ENCODE measurements at places on chromosomes 12 and 14.

- no peak for DNase-seq
These were observed 93.7 kb upstream of the EEA1 start for GRCh38 chr12:93022603-93023340.

- no peak for DNase-seq
These were observed 160.7 kb upstream of the TMTC1 start for GRCh38 chr12:29944269-29945000.

DNA sequence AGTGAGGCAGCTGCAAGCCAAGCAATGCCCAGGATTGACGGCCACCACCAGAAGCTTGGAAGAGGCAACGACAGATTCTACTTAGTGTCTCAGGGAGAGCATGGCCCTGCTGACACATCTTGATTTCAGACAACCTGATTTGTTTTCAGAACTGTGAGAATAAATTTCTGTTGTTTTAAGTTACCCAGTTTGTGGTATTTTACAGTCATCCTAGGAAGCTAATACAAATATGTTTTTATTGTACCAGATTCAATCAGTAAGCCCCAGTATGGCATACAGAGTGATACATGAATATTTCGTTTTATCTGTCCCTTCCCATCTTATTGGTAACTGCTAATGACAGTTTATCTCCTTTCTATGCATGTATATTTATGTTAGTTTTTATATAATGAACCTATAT, 62.3 kb downstream of the SAMD4A start:
- no peak for DNase-seq

DNA sequence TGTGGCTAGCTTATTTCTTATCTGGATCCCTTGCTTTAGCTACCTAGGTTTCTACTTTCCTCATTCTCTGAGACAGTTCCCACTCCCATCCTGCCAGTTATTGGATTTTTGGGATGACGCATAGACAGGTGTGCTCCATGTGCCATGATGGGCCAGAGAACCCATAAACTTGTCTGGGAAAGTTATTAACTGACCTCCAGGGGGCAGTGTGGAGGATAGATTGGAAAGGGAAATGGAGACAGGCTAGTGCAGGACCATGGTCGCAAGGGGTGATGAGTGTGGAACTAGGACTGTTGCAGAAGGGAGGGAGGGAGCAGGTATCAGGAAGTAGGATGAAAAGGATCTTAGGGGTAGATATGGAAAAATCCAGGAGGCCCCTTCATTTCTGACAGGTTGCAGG, 80.3 kb downstream of the ESRRB start:
- DNase-seq, result peak; percentile 51

- no peak for DNase-seq
These were observed 455.5 kb downstream of the RGS6 start for GRCh38 chr14:72387726-72388125.

DNA sequence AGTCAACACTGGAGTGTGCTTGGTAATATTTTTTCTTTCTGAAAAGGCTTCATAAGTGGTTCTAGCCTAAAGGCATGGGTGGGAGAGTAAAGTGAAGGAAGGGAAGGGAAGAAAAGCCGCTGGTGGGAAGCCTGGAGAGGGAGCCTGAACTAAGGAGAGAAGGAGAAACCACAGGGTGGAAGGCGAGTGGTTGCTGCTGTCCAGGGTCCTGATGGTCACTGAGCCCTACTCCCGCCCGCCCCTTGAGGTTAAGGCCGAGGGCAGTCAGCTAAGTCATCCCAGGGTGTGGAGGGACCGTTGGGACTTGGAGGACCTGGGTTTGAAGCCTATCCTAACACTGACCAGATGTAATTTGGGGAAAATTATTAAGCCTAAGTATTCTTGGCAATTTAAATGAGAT, 189.1 kb downstream of the PIWIL1 start:
- DNase-seq, result no peak

DNA sequence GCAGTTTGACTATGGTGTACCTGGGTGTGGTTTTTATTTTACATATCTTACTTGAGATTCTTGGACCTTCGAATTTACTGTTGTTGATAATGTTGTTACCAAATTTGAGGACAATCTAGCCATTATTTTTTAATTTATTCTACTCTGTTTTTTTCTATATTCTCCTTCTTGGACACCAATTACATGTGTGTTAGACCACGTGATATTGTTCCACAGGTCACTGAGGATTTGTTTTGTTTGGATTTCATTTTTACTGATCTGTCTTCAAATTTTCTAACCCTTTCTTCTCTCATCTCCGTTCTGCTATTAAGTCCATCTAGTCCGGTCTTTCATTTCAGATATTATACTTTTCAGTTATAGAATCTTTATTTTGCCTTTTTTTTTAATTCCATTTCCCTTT, 204.9 kb upstream of the BCL2L14 start:
- DNase-seq, result no peak

DNA sequence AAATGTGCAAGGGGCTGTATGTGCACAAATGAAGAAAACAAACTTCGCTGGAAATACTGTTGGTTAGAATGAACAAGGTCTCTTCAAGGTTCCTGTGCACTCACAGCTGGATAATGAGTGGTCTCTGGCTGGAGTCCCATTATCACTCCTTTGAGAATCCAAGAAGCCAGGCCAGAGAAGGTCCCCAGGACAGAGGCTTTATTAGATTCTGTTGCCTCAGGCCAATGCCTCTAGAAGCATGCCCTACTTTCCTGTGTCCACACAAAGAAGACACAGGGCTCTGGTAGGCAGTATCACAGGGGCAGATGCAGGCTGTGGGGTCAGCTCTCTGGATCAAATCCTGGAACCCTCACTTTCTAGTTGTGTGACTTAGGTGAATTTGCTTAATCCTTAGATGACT, 384.7 kb downstream of the GRIN2B start:
- no peak for DNase-seq

- no peak for DNase-seq
These were observed 22.9 kb upstream of the NR1H4 start for GRCh38 chr12:100450735-100451134.

DNA sequence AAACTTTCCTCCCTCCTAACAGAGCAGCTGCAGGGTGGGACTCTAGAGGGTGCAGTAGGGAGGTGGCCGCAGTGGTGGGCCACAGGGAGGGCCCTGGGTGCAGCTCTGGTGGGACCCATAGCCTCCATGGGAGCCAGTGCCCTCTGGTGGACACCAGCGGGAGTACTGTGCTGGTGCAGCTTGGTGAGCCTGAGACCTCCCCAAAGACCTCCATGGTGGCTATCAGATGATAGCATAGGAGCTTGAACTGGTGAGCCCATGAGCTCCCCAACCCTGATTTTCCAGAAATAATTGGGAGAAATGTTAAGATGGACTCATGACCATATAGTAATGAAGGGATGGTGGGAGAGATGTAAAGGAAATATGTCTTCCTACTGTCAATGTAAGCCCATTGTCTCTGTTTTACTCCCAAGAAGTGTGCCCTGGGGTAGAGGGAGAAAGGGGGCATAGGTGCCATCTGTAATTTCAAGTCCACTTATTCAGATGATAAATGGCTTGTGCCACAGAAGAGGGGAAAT, 98.7 kb downstream of the GAS2L3 start:
- DNase-seq, result no peak

GRCh38 chr14:67360470-67361206, 510 bp downstream of the EIF2S1 start:
- DNase-seq, result no peak

DNA sequence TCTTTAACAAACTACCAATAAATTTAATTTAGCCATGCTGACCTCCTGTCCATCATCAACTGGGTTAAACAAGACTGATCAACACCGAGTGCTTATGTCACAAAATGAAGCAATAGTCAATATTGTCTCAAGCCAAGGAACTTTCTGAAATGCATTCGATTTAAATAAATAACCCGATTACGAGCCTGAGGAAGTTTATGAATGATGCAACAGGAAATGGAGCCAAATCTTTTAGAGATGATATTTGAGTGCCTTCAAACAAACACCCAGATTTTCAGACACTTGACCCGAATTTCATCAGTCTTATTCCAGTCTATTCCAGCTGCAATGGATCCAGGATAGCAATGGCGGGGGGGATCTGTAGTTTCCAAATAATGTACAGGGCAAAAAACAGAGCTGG, 27.9 kb downstream of the FAR2 start:
- no peak for DNase-seq

DNA sequence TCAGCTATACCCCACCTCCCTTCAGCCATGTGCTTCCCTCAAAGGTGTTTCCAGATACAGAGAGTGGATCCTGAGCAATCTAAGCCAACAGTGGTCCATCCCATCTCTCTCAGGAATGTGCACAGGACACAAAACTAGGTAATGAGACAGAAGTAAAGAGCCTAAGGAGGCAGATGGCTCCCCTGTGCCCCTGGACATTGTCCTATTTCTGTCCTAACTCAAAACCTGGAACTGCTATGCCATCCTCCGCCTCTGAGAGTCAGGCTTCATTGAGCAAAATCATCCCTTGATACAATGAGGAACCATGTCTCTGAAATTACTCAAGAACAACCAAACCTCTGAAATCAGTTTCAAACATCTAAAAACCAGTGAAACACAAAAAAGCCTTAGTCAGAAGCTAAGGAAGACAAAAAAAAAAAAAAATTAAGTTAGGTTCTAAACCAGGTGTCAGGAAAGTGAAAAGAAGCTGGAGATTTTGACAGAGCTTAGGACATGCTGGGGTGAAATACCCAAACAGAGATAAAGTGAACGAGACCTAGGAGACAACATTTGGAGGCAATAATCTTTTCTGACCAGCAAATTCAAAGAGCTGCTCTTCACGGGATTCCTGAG, 200.3 kb upstream of the PLEKHG7 start:
- no peak for DNase-seq

DNA sequence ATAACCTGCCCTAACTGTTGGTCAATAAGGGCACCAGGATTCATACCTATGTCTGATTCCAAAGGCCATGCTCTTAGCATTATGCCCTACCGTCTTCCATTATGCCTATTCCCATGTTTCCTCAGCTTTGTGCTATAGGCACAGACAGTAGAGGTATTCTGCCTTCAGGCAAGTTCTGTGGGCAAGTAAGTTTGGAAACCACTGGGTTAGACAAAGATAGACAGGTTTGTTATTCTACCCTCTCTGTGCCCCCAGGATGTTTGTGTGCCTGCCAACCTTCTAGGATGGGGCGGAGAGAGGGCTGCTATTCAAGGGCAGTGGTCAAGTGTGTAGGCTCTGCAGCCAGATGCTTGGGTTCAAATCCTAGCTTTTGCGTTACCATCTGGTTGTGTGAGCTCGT, 4.6 kb downstream of the RAPGEF3 start:
- no peak for DNase-seq

GRCh38 chr12:91574391-91574790, 391.8 kb upstream of the DCN start:
- no peak for DNase-seq

GRCh38 chr12:55955344-55955743, 10.5 kb downstream of the PMEL start:
- no peak for DNase-seq

- DNase-seq, result no peak
These were observed 75.6 kb downstream of the ESR2 start for GRCh38 chr14:64218344-64219240.

DNA sequence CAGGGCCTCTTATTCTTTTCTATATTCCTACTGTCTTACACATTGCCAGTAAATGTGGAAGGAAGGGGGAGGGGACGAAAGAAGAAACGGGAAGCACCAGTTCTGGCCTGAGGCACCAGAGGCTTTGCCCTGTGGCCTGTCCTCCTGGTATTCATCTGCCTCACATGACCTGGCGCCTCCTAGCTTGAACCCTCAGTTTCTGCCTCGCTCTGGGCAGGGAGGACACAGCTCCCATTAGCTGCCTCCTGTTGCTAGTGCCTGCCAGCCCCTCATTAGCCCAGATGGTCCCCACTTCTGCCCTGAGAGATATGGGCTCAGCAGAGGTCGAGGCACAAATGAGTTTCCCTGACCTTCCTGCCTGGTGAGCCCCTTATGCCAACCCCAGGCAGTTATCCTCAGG, 3.0 kb upstream of the PLEKHG6 start:
- DNase-seq, result no peak

GRCh38 chr12:26378711-26379110, 183.3 kb downstream of the SSPN start:
- no peak for DNase-seq

- DNase-seq, result no peak
These were observed 98.6 kb downstream of the SYNE2 start for GRCh38 chr14:63951429-63951828.

DNA sequence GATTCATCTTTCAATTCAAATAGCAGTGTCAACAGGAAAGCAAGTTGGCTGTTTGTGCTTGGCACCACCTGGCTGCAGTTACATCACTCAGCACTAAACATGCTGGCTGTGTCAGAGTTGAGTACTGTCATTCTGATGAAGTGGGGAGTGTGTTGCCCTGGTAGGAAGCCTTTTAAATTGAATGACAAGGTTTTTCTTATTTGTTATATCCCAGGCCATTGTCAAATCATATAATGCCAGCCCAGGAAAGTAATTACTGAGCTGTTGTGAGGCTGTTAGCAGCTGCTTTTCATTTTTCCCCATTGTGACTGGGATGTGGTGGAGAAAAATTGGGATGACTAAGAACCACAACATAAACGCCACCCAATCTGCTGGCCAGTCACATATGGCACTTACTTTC, 106.5 kb upstream of the PRKD1 start:
- DNase-seq, result no peak

DNA sequence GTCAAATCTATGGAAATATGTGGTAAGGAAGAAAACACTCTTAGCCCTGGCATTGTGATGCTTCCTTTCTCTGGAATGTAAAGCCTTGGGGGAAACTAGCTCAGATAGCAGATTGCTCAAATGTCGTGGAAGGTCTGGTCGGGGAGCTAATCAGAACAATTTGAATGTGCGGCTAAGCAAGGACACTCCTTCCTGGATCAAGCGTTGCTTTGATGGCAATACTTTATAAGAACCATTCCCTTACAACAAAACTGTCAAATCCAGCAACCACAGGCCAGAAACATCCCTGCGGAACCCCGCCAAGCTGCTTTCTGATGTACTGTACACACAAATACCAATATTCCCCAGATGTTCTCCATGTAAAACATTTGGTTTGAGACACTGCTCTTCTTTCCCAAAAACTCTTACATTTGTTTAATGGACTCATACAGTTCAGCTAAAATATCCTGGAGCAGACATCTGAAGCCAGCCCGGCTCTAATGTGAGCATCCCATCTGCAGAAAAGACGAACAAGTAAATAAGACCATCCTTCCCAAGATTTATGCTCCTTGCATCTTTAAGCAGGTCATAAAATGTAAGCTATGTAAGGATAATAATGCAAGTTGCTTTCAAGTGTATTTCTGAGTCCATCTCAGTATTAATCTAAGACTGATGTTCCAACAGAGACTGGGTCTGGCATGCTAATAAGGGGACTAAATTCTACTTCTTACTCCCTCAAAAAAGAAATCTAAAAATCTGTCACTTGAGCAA, 20.2 kb downstream of the NUAK1 start:
- DNase-seq, result no peak

DNA sequence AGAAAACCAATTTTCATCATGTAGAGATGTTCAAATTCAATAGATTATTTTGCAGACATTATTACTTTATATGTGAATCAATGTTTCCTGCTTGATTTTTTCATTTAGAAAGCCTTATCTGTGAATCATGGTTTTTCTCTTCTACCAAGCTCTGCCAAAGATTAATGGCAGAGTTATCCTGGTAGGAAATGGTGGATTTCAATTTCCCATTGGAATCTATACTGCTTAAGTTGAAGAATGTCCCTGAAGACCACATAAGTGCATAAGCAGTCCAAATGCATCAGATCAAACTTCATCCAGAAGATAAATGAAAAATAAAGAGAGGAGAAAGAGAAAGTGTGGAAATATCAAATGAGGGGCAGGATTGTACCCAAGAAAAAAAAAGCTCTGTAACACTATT, 5.0 kb downstream of the LUM start:
- no peak for DNase-seq

- DNase-seq, result no peak
These were observed 618 bp upstream of the ANKRD52 start for GRCh38 chr12:56258820-56259183.
